Heart left ventricle (tissue), 16 donors: ENCODE measurements at places on chromosomes 7 and 10. TPM values are rescaled to one million over a fixed set of nuclear protein-coding genes. Genes with fewer than 3 reads are reported as not detected.

- no peak for DNase-seq
These were observed 88.0 kb upstream of the TNS3 start for GRCh38 chr7:47669901-47670384.

- no peak for DNase-seq
These were observed 285.6 kb upstream of the POM121L12 start for GRCh38 chr7:52749880-52750279.

The AUTS2 gene
- 3.7 TPM for polyA plus RNA-seq

DNA sequence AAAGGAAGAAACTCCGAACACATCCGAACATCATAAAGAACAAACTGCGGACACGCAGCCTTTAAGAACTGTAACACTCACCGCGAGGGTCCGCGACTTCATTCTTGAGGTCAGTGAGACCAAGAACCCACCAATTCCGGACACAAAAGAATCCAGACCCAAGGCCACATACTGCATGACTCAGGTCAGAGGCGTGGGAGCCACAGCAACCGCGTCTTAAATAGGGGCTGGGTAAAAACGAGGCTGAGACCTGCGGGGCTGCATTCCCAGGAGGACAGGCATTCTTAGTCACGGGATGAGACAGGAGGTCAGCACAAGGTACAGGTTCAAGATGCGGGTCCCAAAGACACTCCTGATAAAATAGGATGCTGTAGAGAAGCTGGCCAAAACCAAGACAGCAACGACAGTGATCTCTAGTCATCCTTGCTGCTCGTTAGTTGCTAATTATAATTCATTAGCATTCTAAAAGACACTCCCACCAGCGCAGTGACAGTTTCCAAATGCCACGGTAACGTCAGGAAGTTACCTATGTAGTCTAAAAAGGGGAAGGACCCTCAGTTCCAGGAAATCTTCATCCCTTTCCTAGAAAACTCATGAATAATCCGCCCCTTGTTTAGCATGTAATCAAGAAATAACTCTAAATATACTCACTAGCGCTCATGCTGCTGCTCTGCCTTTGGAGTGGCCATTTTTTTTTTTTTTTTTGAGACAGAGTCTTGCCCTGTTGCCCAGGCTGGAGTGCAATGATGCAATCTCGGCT lies 19.3 kb downstream of the AP5Z1 start:
- DNase-seq = no peak
